ENCODE measurements at places on chromosomes 2 and 18. TPM values are rescaled to one million over a fixed set of nuclear protein-coding genes. Genes with fewer than 3 reads are reported as not detected.

The UGT1A10 gene
- total RNA-seq, result 0.49 TPM

The GKN1 gene
- total RNA-seq, result not detected

The GCG gene
- total RNA-seq, result not detected

The OBSL1 gene
- 22.3 TPM for total RNA-seq

The AQP12A gene
- not detected for total RNA-seq

The COLEC12 gene
- total RNA-seq, result 0.06 TPM

The LCT gene
- 0.03 TPM for total RNA-seq

The TTR gene
- not detected for total RNA-seq

The CENPA gene
- 39.4 TPM for total RNA-seq

The C2orf78 gene
- not detected for total RNA-seq

The CDH19 gene
- 1.2 TPM for total RNA-seq

The SLC40A1 gene
- 2.0 TPM for total RNA-seq

The HOXD11 gene
- 7.0 TPM for total RNA-seq

The UGT1A3 gene
- total RNA-seq, result not detected

The CGREF1 gene
- 8.6 TPM for total RNA-seq

The COL5A2 gene
- total RNA-seq, result 41.6 TPM

The IL1RL1 gene
- 0.56 TPM for total RNA-seq

The PAX8 gene
- total RNA-seq, result 0.65 TPM

The TFCP2L1 gene
- total RNA-seq, result 6.2 TPM

The SERPINB4 gene
- 0.07 TPM for total RNA-seq

The ERLEC1 gene
- 62.2 TPM for total RNA-seq

The FLACC1 gene
- total RNA-seq, result not detected

The LHCGR gene
- not detected for total RNA-seq

The PARD6G gene
- 3.5 TPM for total RNA-seq

The ANTXR1 gene
- 140 TPM for total RNA-seq

The LMAN1 gene
- 40.5 TPM for total RNA-seq

The ABCG5 gene
- total RNA-seq, result not detected

The SGPP2 gene
- 0.55 TPM for total RNA-seq

The MOGAT1 gene
- total RNA-seq, result not detected

The GLI2 gene
- 26.1 TPM for total RNA-seq

The GALNT14 gene
- 41.6 TPM for total RNA-seq

The NTSR2 gene
- total RNA-seq, result not detected

The MROH2A gene
- 0.12 TPM for total RNA-seq

The CHMP1B gene
- total RNA-seq, result 38.1 TPM

The ITGAV gene
- 80.9 TPM for total RNA-seq

The HRH4 gene
- total RNA-seq, result not detected

The ERICH2 gene
- total RNA-seq, result not detected

The PCARE gene
- total RNA-seq, result not detected

The GYPC gene
- total RNA-seq, result not detected

The DNAJC5G gene
- not detected for total RNA-seq

The REG1B gene
- total RNA-seq, result not detected

The EFHD1 gene
- 3.6 TPM for total RNA-seq

The ZAP70 gene
- total RNA-seq, result not detected
